CD4-positive, alpha-beta T cell treated with Interleukin-15 for 1 hour (primary cell): ENCODE measurements at places on chromosomes 12 and 14.

GRCh38 chr12:66453120-66453519 is 150.8 kb downstream of the HELB start:
- no peak for DNase-seq

DNA sequence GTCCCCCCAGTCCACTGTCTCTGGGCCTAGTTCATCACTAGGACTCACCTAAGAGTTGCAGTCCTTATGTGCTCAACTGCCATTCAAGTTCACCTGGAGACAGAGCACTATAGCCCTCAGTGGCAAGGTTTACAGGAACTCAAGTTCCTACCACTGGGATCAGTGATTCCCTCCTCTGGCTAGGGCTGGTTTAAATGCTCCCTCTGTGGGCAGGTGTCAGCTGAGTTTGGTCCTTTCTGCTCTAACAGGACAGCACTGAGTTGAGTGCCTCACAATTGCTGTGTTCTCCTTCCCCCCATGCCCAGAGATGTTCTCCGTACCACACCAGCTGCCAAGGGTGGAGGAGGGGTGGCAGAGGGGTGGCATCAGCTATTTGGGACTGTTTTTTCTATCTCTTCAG is 20.8 kb upstream of the SAV1 start:
- DNase-seq = no peak

GRCh38 chr14:73262427-73263183 is 25.3 kb downstream of the PAPLN start:
- DNase-seq = no peak

- no peak for DNase-seq
Observed at GRCh38 chr14:59422069-59422881, 42.9 kb downstream of the GPR135 start.

DNA sequence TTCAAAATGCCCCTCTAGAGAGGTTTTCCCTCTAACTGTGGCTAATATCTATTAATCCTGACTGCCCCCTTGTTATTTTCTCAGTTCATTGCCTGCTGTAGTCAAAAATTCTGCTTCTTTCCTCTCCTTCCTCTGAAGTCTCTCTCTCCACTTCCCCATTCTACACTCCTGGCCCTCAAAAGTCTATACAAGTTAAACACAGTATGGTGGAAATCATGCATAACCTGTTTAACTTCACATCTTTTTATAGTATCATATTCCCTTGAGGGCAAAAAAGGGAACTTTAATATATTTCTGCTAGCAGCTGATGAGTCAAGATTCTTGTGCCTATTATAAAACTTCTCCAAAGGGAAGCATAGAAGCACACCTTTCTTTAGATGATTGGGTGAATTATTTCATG is 16.7 kb downstream of the GRIP1 start:
- DNase-seq = no peak

DNA sequence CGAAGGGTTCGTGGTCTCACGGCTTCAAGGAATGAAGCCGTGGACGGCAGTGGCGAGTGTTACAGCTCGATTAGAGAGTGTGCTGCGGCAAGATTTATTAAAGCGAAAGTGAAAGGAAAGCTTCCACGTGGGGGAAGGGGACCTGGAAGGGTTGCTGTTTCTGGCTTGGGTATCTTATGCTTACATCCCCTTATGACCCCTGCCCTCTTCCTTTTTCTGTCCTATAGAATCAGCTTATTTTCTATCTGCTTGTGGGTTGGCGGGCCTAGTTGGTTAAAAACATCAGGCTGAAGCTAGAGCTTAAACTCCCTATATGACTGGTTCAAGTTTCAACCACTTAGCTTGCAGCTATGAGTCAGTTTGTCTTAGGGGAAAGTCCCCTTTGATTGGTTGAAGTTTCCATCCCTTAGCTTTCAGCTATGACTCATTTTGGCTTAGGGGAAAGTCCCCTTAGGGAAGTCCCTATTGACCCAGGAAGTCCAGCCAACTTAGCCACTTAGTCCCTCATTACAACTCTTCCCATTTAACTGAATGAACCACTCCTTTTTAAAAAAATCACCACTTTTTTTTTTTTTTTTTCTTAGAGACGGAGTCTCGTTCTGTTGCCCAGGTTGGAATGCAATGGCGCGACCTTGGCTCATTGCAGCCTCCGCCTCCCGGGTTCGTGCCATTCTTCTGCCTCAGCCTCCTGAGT is 1494.7 kb upstream of the TMEM132C start:
- peak; percentile 66 for DNase-seq

DNA sequence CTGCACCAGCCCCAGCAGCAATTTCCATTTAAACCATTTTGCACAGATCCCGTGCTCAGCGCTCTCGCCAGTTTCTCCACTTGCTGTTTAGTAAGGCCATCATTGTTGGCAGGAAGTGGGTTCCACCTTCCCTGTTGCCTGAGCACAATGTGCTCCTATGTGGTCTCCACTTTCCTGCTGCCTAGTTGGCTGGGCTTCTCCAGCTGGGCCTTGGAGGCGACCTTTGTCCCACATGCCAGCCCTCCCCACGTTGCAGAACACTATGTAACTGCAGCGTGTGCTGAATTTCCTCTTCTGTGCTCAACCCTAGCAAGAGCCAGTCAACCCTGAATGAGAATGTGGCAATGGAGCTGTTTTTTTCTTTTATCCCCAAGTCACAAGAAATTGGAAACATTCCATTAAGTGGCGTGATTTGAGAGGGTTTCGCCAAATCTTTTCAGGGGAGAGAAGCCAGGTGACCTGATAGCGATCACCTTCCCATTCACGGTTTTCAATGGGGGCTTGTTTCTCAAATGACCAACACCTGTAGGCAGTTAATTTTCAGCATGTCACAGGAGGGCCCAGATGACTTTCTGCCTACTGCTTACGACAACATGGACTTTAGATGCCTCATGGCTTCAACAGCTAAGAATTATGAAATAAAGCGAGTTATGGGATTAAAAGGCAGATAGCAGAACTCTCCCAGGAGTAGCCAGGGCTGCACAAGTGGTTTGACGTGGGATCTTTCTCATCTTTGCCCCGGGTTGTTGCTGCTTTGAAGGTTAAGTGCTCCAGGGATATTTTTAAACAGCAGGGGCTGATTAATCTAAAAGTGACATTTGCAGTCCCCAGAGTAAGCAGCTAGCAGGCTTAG is at the start of gene ACACB:
TSS of gene ACACB (plus strand) at position 830 of the 853 bp plus-strand sequence. CDS start 22,819 bp downstream, outside the sequence.
- no peak for DNase-seq

GRCh38 chr12:122888232-122888752 is 7.6 kb downstream of the VPS37B start:
- peak; percentile 80 for DNase-seq

DNA sequence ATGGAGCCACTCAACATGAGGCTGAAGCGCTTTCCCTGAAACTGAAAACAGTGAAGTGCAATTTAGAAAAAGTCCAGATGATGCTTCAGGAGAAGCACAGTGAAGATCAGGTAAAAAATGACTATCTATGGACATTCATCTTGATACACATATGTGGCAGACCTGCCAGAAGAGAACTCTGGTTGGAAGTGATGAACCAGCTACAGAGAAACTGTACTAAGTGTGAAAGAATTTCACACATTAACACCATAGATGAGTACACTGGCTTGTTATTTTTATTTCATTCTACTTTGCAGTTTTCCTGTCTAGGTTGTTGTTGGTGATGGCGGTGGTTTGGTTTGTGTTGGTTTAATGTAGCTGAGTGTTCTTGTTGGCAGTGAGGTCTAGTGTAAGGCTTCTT is 174.7 kb downstream of the ESR2 start:
- no peak for DNase-seq

- DNase-seq = no peak
Observed at GRCh38 chr14:77259025-77259715, 11.8 kb downstream of the NGB start.

GRCh38 chr14:95275494-95275893 is 44.2 kb downstream of the CLMN start:
- no peak for DNase-seq

DNA sequence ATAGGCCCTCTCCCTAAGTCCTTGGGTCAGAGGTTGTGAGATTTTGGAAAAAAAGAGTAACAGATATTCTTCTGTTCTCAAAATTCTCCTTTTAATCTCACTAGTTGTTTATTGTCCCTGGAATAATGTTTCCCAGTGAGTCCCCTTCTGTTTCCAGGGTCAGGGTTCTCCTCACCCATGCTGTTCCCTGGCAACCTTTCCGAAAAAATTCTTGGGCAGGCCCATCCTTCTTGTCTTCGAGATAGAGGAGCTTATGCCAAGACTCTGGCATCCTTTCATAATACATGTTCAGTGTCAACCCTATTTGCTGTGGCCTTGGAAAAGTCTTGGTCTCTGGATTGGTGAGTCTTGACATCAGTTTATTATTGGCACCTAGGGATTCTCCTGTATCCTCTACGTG is 212.4 kb upstream of the FAR2 start:
- DNase-seq = no peak

GRCh38 chr12:79056775-79057174 is 192.2 kb downstream of the SYT1 start:
- no peak for DNase-seq

DNA sequence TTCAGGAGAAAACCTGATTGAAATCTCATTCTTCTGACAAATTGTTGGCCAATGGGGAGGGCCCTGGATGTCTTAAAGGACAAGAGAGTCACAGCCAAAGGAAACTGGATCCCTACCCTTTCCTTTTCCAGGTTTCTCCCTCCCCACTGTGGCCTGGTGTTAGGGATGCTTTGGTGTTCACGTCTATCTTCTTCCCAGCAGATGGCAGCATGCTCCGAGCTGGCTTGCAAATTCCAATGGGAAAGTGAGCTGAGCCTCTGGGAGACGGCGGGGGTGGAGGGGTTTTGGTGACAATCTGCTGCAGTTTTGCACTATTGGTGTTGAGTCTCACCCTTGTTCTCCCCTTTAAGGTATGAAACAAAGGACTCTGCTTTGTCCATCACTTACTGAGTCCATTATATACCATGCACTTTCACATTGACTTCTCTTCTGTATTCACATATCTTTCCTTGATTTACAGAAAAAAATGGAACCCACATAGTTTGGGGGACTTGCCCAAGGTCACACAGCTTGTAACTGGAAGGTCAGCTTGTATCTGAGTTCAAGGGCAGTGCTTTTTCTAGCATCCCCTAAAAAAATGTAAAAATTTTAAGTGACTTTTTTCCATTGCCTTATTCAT is 39.3 kb downstream of the CCDC177 start:
- DNase-seq = no peak

DNA sequence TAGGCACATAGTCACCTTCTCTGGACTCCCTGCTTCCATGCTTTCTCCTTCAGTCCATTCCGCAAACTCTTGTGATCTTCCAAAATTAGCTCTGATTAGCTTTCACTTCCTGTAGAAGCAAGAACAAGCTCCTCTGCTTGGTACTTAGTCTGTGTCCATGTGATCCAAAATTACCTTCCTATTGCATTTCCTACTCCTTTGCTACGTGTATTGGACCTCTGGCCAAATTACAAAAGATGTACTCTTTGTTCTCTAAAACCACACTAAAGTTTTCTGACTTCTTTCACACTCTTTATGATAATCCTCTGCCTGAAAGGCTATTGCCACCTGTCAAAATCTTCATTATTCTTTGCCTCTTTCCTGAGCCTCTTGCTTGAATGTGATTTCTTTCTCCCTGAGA is 786 bp upstream of the TSFM start:
- no peak for DNase-seq

- DNase-seq = peak; percentile 79
Observed at GRCh38 chr14:100076133-100076532, 10.9 kb downstream of the EVL start.

- no peak for DNase-seq
Observed at GRCh38 chr12:105590571-105590970, 260.1 kb downstream of the C12orf75 start.

DNA sequence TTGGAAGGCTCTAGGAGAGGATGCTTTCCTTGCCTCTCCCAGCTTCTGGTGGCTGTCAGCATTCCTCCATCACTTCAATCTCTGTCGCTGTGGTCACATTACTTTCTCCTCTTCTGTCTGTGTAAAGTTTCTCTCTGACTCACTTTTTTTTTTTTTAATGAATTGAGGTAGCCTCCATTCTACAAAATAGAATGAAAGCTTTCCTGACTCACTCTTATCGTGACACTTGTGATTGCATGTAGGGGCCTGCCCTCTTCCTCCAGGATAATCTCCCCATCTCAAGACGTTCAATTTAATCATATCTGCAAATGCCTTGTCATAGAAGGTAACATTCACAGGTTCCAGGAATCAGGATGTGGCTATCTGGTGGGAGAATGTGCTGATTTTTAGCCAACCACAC is 153.5 kb upstream of the HMGA2 start:
- DNase-seq = no peak

DNA sequence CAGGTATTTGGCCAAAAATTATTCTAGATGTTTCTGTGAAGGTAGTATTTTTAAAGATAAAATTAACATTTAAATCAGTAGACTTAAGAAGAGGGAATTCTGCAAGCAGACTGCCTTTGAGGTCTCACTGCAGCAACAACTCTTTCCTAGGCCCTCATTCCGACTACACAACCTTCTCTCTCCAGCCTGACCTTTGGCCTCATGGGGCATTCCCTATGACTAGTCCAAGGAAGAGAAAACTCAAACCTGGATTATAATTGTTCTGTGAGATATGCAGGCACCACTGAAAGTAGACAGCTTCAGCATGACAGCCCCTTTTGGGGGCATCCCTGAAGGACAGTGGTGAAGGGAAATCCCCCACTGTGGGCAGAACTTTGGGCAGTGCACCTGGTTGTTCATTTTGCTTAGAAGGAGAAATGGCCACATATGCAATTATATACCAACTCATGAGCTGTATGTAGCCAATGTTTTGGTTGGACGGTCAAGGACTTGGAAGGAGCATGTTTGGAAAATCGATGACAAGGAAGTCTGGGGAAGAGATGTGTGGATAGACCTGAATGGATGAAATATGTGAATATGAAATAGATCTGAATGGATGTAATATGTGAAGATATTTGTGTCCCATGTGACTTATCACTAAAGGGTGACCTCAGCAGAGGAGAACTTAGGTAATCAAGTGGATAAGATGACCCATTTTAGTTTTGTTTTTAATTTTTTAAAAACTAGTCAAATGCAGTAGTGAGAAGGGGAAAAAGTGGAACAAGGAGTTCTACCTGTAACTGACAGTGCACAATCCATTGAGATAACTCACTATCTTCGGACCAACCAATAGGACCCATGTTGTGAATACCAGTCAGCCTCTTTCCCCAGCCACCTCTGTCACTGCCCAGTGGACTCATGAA is 233.3 kb upstream of the FOXN3 start:
- no peak for DNase-seq

DNA sequence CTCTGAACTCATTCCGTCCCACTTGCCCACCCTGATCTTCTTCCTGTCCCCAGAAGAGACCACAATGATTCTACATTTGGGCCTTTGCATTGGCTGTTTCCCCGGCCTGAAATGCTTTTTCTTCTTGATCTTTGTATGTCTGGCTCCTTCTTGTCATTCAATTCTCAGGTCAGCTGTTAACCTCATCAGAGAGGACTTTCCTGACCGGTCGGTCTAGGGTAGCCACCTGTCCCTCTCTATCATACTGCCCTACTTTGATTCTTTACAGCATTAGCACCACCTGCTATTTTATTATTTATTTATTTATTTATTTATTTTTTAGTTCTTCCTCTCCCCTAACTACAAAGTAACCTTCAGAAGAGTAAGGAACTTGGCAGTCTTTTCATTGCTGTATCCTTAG is 84.3 kb downstream of the DYRK2 start:
- no peak for DNase-seq

DNA sequence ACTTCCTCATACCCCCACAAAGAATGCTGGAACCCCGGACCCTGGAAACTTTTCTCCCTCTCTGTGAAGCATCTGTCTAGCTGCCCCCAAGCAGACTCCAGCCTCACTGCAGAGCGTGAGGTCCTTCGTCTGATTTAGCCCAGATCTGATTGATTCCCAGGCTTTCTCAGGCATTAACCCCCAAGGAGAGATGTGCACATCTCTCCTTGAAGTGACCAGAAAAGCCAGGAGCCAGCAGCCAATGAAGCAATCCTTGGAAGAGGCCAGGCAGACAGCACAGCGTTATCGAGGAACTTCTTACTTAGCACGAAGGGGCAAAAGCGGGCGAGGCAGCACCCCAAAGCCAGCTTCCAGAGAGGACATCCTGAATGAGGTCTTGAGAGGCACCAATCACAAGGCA is 100.7 kb downstream of the ZFP36L1 start:
- DNase-seq = no peak
